ENCODE measurements at places on chromosomes 1 and 21.

- no peak for DNase-seq
These were observed 435.9 kb upstream of the PRMT6 start for GRCh38 chr1:106620521-106620954.

DNA sequence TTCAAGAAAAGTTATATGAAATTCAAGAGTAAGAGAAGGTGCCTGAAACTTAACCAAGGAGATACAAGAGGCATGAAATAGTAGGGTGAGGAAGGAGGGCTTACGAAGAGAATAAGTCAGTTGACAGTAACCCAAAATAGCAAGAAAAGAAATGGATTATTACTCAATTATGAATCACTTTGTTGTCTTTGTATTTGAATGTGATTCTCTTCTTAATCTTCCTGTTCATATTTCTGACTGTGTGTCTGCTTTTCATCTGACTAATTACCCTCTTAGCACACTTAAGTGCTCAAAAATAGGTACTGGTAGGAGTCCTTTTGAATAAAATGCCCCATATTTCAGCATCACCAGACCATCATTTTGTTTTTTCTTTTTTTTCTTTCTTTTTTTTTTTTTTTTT is 39.4 kb downstream of the GLMN start:
- no peak for DNase-seq

GRCh38 chr1:18941221-18942141 is 15.0 kb downstream of the IFFO2 start:
- DNase-seq = peak; percentile 32

GRCh38 chr1:14955976-14956375 is 197.6 kb upstream of the TMEM51 start:
- DNase-seq = no peak

DNA sequence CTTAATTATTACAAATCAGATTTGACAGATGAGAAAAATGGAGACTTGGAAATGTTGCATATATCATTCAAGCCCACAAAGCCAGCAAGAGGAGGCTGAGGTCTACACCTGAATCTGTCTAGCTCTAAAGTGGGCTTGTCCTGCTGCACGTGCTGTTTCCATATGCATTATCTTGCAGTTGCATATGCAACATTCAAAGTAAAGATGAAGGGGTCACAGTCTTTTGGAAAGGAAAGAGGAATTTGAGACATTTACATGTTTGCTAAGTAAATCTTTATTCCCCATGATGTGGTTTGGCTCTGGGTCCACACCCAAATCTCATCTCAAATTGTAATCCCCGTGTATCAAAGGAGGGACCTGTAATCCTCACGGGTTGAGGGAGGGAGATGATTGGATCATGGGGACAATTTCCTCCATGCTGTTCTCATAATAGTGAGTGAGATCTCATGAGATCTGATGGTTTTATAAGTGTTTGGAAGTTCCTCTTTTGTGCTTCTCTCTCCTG is 98.3 kb downstream of the BACH1 start:
- no peak for DNase-seq

- no peak for DNase-seq
These were observed 15.5 kb downstream of the TRPM2 start for GRCh38 chr21:44368711-44369446.

- DNase-seq = no peak
These were observed 31.6 kb upstream of the CCSAP start for GRCh38 chr1:229374485-229374884.

DNA sequence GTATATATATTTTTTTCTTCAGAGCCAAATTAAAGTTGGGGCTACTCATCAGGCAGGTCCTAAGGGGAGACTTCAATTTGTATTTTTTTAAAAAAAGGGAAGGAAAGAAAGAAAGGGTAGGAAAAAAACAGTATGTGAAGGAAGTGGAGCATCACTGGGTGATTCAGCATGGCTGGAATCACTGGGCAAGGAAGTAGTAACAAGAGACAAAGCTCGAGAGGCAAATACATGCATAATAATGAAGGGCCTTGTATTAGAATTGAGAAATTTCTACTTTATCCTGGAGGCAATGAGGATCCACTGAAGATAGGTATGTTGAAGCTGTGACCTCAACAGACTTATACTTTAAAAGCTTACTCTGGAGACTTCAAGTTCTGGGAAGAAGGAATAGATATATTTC is 184.4 kb downstream of the COQ8A start:
- DNase-seq = no peak

GRCh38 chr21:37437376-37438080 is 71.0 kb downstream of the DYRK1A start:
- no peak for DNase-seq

DNA sequence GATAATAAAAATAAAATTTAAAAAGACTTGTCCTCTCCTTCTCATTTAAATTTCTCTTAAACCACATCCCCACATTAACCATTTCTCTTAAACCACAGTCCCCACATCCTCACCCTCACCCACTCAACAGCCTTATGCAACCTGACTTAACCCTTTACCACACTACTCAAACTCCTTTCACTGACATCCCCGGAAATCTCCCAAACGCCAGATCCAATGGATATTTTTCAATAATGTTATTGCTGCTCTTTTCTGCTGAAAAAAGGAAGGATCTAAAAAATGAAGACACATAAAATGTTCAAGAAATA is 54.2 kb upstream of the EEIG2 start:
- no peak for DNase-seq

DNA sequence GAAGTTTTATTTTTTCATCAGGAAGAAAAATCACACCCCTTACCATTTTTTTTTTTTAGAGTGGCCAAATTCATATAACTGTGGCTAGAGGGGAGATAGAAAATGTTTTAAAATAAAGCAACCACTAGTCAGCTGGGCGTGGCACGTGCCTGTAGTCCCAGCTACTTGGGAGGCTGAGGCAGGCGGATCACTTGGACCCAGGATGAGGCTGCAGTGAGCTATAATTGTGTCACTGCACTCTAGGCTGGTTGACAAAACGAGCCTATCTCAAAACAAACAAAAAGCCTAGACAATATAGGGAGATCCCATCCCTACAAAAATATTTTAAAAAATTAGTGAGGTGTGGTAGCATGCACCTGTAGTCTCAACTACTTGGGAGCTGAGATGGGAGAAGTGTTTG is 14.8 kb upstream of the BECN2 start:
- no peak for DNase-seq

DNA sequence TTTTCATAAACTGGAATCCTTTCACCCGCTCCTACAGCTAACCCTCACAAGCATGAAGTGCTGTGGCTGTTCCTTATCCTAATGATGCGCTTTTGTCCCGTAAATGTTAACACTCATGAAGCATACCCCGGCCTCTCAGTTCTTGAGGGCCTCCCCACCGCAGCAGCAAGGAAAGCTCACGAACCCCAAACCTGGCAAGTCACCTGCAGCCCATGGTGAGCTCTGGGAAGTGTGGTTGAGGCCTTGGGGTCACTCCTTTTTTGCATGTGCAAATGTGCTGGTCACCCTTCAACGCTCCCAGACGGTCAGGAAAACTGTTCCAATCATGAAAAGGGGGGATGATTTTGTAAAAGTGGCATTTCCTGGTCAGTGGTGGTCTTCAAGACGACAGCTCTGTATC is 124.6 kb downstream of the PRDM2 start:
- no peak for DNase-seq

DNA sequence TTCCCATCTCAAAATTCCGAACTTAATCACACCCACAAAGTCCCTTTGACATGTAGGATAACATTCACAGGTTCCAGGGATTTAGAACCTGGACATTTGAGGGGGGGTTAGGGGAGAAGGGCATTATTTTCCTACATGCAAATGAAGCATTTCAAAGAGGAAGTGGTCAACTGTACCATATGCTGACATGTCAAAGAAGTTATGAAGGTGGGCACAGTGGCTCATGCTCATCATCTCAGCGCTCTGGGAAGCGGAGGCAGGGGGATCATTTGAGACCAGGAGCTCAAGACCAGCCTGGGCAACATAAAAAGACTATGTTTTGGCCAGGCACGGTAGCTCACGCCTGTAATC is 35.7 kb downstream of the PTP4A2 start:
- no peak for DNase-seq

- DNase-seq = no peak
These were observed 78.7 kb upstream of the ADAM30 start for GRCh38 chr1:119975006-119975405.

Measured in HCT116 (cell line).